ENCODE measurements at places on chromosomes 11 and 22.
A peak's percentile ranks its signal among the peaks of the same experiment; 100 is the strongest.

DNA sequence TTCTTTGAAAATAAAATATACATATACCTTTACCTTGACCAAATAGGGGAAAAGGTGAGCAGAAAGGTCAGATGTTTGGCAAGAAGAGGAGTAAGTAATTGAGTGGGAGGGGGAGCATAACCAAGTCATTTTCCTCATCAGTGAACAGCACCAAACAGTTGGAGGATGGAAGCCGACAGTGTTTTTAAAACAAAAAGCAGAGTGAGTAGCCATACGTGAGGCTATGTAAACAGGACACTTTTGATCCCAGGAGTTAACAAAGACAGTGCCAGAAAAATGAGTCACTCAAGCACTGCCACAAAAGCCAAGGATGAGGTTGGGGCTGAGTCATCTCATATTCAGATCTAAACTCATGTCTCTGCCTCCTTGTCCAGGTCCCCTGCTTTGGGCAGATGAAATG, 734.7 kb downstream of the KCNA4 start:
- no peaks in the 10 kb centered on the region for H3K4me1 ChIP-seq
- H3K4me3 ChIP-seq, result no peak overlapping the region
- H3K27me3 ChIP-seq, result no peaks in the 10 kb centered on the region

- H3K36me3 ChIP-seq, result no peaks in the 10 kb centered on the region
- no peak overlapping the region for H3K27ac ChIP-seq
- H3K4me1 ChIP-seq, result no peaks in the 10 kb centered on the region
- H3K27me3 ChIP-seq, result peaks cover 2% of the 10 kb centered on the region
- no peak for DNase-seq
Measured at GRCh38 chr11:28699701-28700100, 591.5 kb downstream of the METTL15 start.

DNA sequence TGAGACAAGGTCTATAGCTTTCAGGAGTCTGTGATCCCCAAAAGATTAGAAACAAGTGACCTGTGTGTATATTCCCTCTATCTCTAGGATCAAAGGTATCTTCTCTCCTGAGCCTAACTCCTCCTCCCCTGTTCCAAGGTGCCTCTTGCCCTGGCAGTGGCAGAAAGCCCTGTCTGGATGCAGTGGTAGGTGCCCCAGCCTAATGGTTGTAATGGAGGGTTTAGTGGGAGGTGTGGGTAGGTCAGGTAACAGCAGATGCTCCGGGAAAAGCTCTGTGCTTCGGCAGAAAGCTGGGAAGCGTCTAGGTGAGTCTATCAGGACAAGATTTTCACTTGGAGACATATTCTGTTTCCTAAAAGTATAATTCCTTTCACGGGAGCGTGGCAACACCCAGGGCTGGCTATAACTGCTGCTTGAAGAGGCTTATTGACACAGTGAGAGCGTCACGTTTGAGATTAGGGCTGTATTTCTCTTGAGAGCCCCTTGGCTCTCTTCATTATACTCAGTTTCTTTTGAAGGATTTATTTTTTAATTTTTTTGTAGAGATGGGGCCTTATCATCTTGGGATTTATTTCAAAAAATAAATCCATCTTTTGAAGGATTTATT, 49.5 kb downstream of the PRR5L start:
- no peak overlapping the region for H3K27ac ChIP-seq
- H3K4me3 ChIP-seq, result no peak overlapping the region
- DNase-seq, result no peak
- H3K27me3 ChIP-seq, result peaks cover 36% of the 10 kb centered on the region
- no peaks in the 10 kb centered on the region for H3K36me3 ChIP-seq

GRCh38 chr22:38201371-38201710, 453 bp upstream of the MAFF start:
- H3K4me3 ChIP-seq, result peak overlapping the region; percentile 89
- H3K27me3 ChIP-seq, result peaks cover 3% of the 10 kb centered on the region
- DNase-seq, result no peak
- H3K4me1 ChIP-seq, result peaks cover 42% of the 10 kb centered on the region

DNA sequence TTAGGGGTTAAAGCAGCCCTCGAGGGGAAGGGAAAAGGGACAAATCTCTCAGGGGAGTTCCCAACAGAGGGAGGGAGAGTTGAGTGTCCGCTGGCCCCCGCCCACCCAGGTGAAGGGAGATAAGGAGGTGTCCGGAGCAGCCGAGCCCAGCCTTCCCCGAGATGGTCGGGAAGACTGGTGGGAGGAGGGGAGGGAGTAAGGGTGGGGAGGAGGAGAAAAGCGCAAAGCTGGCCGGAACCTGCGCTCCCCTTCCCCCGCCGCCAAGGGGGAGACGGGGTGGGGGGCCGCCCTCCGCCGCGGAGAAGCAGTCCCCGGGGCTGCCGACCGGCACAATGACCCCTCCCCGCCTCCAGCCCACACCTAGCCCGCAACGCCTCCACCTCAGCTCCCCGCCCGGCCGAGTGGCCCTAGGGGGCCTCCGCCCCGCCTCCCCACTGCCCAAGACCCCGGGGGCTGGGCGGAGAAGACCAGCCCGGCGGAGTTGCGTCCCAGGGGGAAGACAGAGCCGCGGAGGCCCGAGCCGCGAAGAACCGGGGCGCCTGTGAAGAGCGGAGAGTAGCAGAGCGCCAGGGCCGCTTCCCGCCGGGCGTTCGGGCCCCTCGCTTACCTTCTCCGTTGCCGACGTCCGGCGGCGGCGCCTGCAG, 479 bp downstream of the RSF1 start:
- H3K27ac ChIP-seq, result peak overlapping the region; percentile 94
- H3K27me3 ChIP-seq, result peaks cover 2% of the 10 kb centered on the region
- H3K4me1 ChIP-seq, result peaks cover 42% of the 10 kb centered on the region
- H3K4me3 ChIP-seq, result peak overlapping the region; percentile 97
- peak; percentile 27 for DNase-seq

DNA sequence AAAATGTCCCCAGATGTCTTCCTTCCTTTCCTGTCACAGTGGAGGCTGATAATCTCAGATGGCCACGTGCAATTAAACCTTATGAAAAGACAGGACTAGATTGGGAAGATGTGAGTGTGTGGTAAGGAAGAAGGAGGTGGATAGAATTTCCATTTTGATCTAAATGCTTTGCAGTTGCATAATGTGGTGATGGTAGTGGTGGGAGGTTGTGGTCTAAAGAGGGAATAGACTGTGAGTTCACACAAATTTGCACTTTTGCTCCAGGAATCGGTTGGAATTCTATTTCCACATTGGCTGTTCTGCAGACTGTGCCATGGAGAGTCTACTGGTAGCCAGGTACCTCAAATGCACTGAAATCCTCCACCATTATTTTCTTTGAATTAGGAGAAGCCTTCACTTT, 93.3 kb downstream of the ZBTB16 start:
- DNase-seq, result no peak
- H3K27ac ChIP-seq, result no peak overlapping the region

GRCh38 chr11:75873417-75874221, 58.6 kb downstream of the UVRAG start:
- H3K27me3 ChIP-seq, result no peaks in the 10 kb centered on the region
- H3K4me1 ChIP-seq, result peaks cover 17% of the 10 kb centered on the region
- H3K27ac ChIP-seq, result peak overlapping the region; percentile 3
- no peaks in the 10 kb centered on the region for H3K36me3 ChIP-seq
- H3K4me3 ChIP-seq, result no peak overlapping the region

- DNase-seq, result peak; percentile 19
- H3K27ac ChIP-seq, result no peak overlapping the region
- H3K4me3 ChIP-seq, result no peak overlapping the region
- H3K4me1 ChIP-seq, result peaks cover 7% of the 10 kb centered on the region
- no peaks in the 10 kb centered on the region for H3K27me3 ChIP-seq
Measured at GRCh38 chr11:6705905-6706535, 22.9 kb upstream of the MRPL17 start.

DNA sequence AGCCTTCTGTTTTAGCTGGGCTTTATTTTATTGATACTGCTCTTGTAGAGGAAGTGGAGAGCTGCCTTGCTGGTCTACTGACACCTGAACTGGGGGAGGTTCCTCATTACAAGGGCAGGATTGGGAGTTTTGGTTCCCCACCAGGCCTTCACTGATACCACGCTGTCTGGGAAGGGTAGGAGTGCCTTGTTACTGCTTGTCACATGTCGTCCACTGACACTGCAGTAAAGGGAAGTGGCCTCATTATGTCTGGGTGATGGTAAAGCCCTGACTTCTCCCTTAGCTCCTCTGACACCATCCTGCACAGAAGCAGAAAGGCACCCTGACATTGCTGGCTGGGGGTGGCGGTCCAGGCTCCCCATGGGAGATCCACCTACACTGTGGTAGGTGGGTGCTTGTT, 38.7 kb upstream of the ELF5 start:
- peaks cover 14% of the 10 kb centered on the region for H3K27me3 ChIP-seq
- H3K4me3 ChIP-seq, result no peak overlapping the region
- no peaks in the 10 kb centered on the region for H3K4me1 ChIP-seq
- no peak overlapping the region for H3K27ac ChIP-seq

DNA sequence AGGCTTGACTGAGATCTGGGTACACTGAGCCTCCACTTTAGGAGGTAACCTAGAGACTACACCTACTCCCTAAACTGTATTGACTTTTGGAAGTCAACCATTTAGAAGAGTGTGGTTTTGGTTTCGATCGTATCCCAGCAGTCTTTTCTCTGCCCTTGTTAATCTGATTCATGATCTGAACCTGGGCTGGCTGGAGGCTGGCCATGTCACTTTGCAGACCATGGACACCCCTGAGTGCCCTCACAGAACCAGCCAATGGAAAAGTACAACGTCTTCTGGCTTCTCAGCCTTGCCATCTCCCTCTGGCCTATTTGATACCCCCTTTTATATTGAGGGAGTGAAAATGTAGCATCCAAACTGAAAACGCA, 10.8 kb downstream of the EHF start:
- DNase-seq, result no peak
- H3K36me3 ChIP-seq, result no peaks in the 10 kb centered on the region
- peaks cover 40% of the 10 kb centered on the region for H3K27me3 ChIP-seq
- H3K4me1 ChIP-seq, result peaks cover 17% of the 10 kb centered on the region

DNA sequence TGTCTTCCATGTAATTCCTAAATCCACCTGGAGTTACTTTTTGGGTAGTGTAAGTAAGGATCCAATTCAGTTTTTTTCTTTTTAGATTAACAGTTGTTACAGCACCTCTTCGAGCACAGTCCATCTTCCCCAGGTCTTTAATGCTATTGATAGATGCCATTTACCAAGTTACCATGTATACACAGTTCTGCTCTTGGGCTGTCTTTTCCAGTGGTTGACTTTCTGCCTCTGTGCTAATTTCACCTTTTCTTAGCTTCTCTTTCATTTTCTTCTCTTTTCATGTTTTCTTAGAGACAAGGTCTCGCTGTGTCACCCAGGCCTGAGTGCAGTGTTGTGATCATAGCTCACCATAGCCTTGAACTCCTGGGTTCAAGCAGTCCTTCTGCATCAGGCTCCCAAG, 12.0 kb downstream of the ATXN10 start:
- peaks cover 5% of the 10 kb centered on the region for H3K36me3 ChIP-seq
- DNase-seq, result no peak
- H3K4me1 ChIP-seq, result peaks cover 10% of the 10 kb centered on the region

- H3K27me3 ChIP-seq, result peaks cover 10% of the 10 kb centered on the region
- no peaks in the 10 kb centered on the region for H3K4me1 ChIP-seq
- no peak overlapping the region for H3K4me3 ChIP-seq
- DNase-seq, result no peak
- no peaks in the 10 kb centered on the region for H3K36me3 ChIP-seq
Measured at GRCh38 chr11:122198291-122198983, 82.4 kb upstream of the BLID start.

- H3K27me3 ChIP-seq, result peaks cover 1% of the 10 kb centered on the region
- peaks cover 12% of the 10 kb centered on the region for H3K36me3 ChIP-seq
- H3K4me3 ChIP-seq, result peak overlapping the region; percentile 81
- H3K27ac ChIP-seq, result peak overlapping the region; percentile 80
- no peak for DNase-seq
- H3K4me1 ChIP-seq, result peaks cover 20% of the 10 kb centered on the region
Measured at GRCh38 chr11:65047581-65048422, 6.8 kb downstream of the SAC3D1 start.

- no peaks in the 10 kb centered on the region for H3K36me3 ChIP-seq
- no peak overlapping the region for H3K4me3 ChIP-seq
- H3K27ac ChIP-seq, result no peak overlapping the region
- H3K27me3 ChIP-seq, result peaks cover 7% of the 10 kb centered on the region
Measured at GRCh38 chr11:70467201-70468085, 69.1 kb downstream of the CTTN start.

- no peak overlapping the region for H3K27ac ChIP-seq
- no peaks in the 10 kb centered on the region for H3K4me1 ChIP-seq
- no peaks in the 10 kb centered on the region for H3K27me3 ChIP-seq
Measured at GRCh38 chr11:22416462-22416861, 78.3 kb downstream of the SLC17A6 start.

DNA sequence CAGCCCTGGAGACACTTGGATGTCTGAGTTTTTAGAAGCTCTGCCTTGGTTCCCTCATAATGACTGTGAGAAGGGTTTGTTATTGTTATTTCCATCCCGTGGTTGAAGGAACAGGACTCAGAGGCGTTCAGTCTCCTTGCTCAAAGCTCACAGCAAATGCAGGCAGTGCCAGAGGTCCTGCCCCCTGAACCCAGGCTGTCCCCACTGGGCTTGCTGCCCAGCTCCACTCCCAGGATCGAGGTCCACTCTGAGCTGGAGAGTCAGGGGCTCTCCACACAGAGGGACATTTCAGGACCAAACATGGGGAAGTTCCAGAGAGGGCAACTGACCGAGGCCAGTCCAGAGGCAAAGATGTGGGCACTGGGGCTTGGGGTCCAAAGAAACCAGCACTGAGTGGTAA, 14.8 kb downstream of the FGF4 start:
- DNase-seq, result no peak
- peaks cover 4% of the 10 kb centered on the region for H3K27me3 ChIP-seq
- H3K4me3 ChIP-seq, result no peak overlapping the region
- no peak overlapping the region for H3K27ac ChIP-seq
- no peaks in the 10 kb centered on the region for H3K4me1 ChIP-seq

GRCh38 chr11:76640501-76640900, 30.0 kb downstream of the LRRC32 start:
- H3K36me3 ChIP-seq, result no peaks in the 10 kb centered on the region
- H3K27ac ChIP-seq, result no peak overlapping the region
- no peak for DNase-seq
- peaks cover 7% of the 10 kb centered on the region for H3K4me1 ChIP-seq

DNA sequence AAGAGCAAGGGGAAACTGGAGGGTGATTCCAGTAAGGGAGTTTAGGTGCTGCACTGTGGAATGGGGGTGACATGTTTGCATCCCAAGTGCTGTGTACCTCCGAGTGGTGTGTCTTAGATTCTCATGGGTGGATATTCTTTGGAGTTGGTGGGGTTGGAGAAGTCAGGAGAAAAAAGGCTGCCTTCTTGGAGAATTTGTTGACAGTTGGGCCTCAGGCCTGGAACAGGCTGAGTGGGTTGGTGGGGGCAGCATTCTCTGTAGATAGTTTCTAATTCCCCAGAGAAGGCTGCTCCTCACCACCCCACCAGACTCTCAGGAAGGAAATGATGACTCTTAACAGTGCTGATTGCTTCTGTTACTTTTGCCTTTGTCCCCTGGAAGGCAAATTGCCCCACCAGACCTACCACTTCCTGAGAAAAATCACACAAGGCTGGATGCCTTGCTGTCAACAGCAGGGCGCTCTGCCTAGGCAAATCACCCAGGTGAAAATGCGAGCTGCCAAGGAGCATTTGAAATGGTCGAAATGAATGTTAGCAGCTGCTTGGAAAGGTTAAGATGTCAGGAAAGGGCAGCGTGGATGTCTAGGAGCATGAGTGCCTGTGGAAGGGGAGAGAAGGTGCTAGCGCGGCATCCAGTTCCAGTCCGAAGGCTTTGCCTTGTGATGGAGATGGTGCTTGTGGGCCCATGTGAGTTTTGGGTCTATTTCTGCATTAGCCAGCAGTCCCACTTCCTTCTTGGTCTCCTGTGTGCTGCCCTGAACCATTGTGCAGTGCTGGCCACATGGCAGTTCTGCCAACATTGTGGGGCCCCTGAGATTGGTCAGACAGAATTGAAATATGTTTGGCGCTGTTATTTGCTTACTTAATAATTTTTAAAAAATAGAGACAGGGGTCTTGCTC, 29.7 kb upstream of the SORL1-AS1 start:
- no peaks in the 10 kb centered on the region for H3K27me3 ChIP-seq
- H3K27ac ChIP-seq, result peak overlapping the region; percentile 96
- peaks cover 48% of the 10 kb centered on the region for H3K36me3 ChIP-seq
- H3K4me1 ChIP-seq, result peaks cover 36% of the 10 kb centered on the region
- peak overlapping the region; percentile 76 for H3K4me3 ChIP-seq
- DNase-seq, result peak; percentile 53

All from activated T-helper 1 cell treated with anti-CD3 and anti-CD28 coated beads, Interleukin-12 subunit alpha, Interleukin-12 subunit beta, Interleukin-2, Interleukin-4 antibody, amounts not matched to agents 30 ng/mL and 10 ng/mL and 1 ng/mL, durations not matched to agents 14 hours and 24 hours and 36 hours (primary cell).